ENCODE measurements at places on chromosomes 2 and 18.

DNA sequence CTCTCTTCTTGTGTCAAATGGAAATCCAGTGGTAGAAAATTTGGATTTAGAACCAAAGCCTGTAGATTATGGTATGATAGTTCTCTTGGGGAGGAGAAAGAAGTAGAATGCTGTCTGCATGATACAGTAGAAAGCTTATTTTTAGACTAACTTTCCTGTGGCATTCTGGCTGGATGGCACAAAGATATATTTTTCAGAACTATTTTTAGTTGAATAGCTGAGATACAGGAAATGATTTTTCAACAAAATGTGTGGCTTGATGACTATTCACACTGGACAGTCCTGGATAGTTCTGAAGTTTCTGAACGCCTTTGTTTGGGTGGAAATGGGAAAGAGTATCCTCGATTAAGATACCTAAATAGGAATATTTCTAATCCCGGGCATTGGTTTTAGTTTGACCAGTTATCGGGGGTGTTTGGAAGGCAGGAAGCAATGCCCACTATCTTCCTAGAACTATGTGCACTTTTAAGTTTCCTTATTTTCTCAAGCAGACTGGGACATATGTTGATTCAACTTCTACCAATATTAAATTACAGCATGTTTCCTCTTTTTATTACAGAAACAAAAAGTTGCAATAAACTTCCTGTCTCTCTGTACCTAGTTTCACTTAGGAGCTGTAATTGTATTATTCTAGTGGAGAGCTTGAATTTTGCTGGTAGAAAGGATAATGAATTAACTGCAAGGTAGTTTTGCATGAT is 32.1 kb downstream of the GDF7 start:
- no peak for DNase-seq

DNA sequence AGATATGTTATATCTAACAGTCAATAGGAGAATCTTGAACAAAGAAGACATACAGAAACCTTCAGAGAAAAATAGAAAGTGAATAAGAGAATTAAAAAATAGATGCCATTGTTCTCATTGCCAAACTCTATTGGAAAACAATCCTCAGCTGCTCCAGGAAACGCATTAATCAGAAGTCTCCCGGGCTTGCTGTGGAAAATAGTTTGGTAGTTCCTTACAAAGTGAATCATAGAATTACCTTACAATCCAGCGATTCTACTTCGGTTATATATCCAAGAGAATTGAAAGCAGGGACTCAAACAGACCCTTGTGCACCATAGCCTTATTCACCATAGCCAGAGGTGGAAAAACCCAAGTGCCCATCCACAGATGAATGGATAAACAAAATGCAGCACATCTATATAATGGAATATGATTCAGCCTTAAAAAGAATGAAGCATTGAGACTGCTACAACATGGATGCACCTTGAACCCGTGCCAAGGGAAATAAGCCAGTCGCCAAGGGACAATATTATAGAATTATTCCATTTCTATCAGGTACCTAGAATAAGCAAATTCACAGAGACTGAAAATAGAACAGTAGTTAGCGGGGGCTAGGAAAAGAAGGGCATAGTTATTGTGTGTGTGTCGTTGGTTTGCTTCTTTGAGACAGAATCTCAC is 21.9 kb upstream of the CHRNA1 start:
- no peak for DNase-seq

GRCh38 chr2:65431421-65432226 is 775 bp downstream of the SPRED2 start:
- no peak for DNase-seq

- no peak for DNase-seq
Observed at GRCh38 chr18:77107292-77107691, 25.3 kb downstream of the MBP start.

GRCh38 chr2:213015387-213016165 is 135.8 kb downstream of the IKZF2 start:
- no peak for DNase-seq

GRCh38 chr2:98277162-98277859 is 68.9 kb upstream of the CNGA3 start:
- DNase-seq, result no peak

DNA sequence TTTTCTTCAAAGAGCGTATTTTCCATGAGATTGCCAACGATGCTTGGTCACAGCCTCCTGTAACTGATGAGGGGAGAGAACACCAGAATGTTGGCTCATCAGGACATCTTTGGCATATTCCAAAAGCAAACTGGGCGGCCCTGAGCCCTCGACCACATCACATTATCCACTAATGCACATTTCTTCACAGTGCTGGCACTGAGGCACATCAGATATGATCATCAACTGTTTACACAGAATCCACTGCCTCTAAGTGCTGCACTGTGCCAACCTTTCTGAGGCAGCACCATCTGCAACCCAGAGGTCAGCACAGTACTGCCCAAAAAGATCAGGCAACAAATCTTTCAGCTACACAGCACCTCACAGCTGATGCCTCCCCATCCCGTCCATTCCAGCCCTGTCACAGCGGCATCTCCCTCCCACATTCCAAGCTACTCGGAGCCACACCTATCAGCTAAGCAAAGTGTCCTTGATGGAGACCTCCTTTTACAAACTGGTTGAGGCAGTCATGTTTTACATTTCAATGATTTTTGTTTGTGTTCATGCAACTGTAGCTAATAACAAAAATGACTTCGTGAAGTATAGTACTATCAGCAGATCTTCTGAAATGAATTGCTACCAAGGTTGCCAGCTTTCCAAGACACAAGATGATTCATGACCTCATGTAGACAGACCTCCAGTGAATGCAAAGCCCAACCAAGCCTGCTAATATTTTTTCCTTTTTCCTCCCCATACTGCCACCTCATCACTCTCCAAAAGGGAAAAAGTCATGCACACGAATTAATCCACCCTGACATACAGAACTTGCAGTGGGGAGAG is 32.3 kb downstream of the MYO5B start:
- no peak for DNase-seq

DNA sequence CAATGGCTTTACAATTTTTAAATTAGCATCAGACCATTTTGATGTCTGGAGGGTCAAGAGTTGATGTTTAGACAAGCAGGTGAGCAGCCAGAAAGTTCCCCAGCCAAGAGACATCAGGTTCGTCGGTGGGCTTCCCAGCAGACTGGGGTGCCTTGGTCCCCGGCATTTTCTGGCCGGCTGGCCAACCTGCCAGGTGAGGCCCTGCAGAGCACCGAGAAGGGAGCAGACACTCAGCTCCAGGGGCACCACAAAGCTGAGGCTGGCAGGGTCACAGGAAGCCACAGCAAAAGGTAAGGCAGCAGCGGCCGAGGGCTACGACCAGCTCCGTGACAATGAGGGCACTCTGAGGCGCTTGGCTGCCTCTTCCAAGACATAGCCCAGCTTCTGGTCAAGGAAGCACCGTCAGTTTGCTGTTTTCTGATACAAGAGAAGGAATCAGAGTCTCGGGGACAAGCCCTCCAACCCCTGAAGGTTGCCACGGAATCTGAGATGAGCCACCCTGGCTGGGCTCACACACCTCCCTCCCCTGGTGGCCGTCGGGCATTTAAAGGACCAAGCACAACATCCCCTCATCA is 229.0 kb downstream of the MGAT5 start:
- no peak for DNase-seq

GRCh38 chr2:237486819-237487448 is at the start of gene MLPH:
Gene MLPH, plus strand, starts transcription at chr2:237487251. Its CDS starts 6,176 bp downstream, at chr2:237493427.
- DNase-seq, result no peak

DNA sequence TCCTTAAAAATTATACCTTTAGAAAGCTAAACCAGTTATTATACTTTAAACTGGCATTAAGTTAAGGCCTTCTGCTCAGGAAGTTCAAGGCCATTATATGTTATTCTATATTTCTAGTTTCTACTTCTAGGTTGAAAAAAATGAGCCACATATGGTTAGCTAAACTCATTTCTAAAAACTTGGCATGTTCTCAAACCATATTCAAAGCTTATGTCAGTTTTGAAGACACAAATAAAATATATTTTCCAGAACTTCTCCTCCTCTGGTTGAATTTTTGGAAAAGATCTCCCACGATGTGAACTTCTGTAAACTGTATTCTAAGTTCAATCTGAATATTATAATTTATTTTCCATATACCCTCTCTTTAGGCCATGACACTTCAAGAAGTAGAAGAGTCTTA is 103.5 kb downstream of the NYAP2 start:
- no peak for DNase-seq

DNA sequence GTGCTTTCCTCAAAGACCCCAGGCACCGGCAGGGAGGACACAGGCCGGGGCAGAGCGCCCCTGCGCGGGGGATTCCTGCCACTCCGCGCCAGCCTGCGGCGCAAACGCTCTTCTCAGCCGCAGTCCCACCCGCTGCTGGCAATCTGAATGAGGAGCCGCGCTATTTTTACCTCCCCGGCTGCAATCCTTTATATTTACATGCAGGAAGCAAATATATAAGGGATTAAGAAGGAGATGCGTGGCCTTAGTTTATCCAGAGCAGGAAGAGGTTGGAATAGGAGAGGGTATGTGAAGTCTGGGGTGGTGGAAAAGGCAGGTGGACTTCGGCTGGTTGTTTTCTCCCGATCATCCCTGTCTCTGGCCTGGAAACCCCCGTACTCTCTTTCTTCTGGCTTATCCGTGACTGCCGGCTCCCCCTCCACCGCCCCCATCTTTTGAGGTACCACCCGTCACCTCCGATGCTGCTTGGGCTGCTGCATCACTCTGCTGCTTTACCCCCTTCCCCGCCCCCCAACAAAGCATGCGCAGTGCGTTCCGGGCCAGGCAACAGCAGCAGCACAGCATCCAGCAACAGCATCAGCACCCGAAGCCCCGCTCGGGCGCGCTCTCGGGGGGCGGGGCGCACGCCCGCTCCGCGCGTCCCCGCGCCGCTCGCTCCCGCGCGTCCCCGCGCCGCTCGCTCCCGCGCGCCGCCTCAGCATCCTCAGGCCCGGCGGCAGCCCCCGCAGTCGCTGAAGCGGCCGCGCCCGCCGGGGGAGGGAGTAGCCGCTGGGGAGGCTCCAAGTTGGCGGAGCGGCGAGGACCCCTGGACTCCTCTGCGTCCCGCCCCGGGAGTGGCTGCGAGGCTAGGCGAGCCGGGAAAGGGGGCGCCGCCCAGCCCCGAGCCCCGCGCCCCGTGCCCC is at the start of gene ADAM23:
TSS of gene ADAM23 (plus strand) at position 700 of the 902 bp plus-strand sequence. CDS start 335 bp downstream, outside the sequence.
- no peak for DNase-seq

DNA sequence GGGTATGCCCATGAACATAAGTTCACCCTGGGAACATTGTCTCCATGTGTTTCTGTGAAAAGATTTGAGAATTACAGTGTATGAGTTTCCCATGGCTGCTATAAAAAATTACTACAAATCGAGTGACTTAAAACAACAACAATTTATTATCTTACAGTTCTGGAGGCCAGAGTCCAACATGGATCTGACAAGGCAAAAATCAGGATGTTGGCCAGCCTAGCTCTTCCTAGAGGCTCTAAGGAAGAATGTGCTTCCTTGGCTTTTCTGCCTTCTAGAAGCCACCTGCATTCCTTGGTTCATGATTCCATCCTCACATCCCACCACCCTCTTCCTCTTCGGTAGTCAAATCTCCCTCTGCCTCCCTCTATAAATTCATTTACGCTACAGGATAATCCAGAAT is 38.6 kb downstream of the FAM124B start:
- no peak for DNase-seq

GRCh38 chr2:1849450-1849849 is 105.1 kb upstream of the PXDN start:
- no peak for DNase-seq

GRCh38 chr2:179455824-179456223 is 191.2 kb upstream of the SESTD1 start:
- DNase-seq, result no peak

DNA sequence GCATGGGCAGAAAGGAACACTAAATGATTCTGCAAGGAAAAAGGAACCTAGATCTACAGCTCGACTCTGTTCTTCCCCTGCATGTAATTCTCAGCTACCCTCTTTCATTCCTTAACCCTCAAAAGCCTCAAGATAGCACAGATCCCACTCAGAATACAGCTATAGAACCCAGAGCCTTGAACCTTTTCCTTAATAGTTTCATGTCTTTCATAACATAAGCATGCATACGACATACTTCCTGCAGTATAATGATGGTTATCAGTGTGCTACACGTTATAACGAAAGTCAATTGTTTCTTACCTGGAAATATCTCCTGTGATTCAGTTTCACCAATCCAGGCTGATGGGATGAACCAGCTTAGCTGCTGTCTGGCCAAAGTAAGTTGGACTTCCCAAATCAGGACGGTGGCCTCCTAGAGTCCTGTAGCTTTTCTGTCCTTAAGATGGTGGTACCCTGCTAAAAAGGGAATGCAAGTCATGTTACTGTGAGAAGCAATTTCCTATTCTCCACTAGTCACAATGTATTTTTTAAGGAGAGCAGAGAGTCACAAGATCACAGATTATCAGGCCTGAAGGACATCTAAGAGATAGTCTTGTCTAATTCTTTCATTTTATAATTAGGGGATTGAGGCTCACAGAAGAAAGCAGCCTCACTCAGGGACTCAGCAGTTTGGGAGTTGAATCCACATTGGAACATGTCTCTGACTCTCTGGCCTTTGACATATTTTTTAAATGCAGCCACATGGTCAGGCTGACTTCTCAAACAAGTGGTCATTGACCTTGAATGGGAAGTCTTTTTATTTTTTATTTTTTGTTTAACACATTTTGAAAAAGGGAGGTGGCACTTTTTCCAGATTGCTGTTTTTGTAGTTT is 41.8 kb downstream of the CYRIA start:
- no peak for DNase-seq

DNA sequence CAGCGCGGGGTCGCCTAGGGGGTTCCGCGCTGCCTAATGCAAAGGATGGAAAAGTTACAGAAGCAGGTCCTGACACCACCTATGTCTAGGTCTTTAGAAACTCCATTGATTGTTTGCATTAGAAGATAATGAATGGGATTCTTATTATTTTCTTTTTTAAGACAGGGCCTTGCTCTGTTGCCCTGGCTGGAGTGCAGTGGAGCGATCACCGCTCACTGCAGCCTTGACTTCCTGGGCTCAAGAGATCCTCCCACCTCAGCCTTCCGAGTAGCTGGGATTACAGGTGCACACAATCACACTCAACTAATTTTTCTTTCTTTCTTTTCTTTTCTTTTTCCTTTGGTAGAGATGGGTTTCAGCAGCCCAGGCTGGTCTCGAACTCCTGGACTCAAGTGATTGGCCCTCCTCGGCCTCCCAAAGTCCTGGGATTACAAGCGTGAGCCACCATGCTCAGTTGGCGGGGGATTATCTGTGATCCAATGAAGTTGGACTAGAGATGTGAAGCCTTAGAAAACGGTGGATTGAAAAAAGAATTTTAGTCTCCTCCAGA is 761 bp upstream of the IDH1 start:
- no peak for DNase-seq

- DNase-seq, result no peak
Observed at GRCh38 chr2:86305915-86306254, 31.5 kb downstream of the REEP1 start.

GRCh38 chr18:7329016-7329415 is 98.1 kb downstream of the LRRC30 start:
- no peak for DNase-seq

GRCh38 chr2:134718023-134718816 is 580 bp downstream of the TMEM163 start:
- DNase-seq, result no peak

GRCh38 chr2:216984937-216985336 is 125.1 kb upstream of the TNP1 start:
- no peak for DNase-seq

GRCh38 chr2:98009887-98010760 is 14.4 kb upstream of the TMEM131 start:
- no peak for DNase-seq

GRCh38 chr2:149100739-149101699 is 62.5 kb downstream of the LYPD6B start:
- no peak for DNase-seq

All from stimulated activated CD8-positive, alpha-beta memory T cell treated with anti-CD3 and anti-CD28 coated beads, Interleukin-15, amount 100 ng/mL, for 24 hours (primary cell).